M059J (cell line): ENCODE measurements at places on chromosomes 13 and 19.

DNA sequence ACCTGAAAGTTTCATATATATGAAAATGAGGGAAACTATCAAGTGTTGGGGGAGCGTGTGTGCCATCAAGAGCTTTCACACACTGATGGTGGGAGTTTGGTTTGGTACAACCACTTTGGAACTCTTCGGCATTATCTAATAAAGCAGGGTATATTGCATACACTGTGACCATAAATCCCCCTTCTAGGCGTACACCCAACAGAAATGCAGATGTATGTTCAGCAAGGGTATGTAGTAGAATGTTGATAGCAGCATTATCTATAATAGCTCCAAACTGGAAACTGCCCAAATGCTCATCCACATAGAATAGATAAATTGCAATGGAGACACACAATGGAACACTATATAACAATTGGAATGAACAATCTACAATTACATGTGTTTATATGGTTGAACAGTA, 70.8 kb downstream of the FAM216B start:
- no peak for DNase-seq

DNA sequence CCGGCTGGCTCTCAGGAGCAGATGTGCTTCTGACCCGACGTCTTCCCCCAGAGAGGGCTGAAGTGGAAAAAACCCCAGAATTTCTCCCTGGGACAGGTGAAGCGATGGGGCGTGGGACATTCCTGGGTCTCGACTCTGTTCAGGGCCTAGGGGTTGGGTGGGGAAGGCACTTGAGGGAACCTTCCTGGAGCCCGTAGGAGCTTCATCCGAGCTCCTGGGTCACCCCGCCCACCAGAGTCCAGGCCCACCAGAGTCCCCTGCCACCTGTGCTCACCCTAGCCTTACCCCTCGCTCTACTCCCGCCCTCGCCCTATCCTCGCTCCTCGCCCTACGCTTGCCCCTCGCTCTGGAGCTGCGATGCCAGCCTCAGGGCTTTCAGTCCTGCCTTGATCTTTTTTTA, 23.2 kb downstream of the EPN1 start:
- DNase-seq = no peak

DNA sequence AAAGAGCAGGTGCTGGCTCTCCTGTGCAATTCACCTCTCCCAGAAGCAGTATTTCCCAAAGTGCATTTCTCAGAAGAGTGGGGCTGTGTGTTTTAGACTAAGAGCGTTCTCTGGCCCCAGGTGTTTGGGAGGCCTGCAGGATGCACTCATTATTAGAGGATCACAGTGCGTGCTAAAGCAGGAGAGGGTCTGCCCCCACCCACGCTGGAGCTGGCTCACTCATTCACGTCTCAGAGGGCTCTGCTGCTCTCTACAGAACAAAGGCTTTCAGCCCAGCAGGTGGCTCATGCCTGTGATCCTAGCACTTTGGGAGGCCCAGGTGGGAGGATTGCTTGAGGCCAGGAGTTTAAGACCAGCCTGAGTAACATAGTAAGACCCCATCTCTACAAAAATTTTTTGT, 756.7 kb downstream of the UQCRFS1 start:
- no peak for DNase-seq

DNA sequence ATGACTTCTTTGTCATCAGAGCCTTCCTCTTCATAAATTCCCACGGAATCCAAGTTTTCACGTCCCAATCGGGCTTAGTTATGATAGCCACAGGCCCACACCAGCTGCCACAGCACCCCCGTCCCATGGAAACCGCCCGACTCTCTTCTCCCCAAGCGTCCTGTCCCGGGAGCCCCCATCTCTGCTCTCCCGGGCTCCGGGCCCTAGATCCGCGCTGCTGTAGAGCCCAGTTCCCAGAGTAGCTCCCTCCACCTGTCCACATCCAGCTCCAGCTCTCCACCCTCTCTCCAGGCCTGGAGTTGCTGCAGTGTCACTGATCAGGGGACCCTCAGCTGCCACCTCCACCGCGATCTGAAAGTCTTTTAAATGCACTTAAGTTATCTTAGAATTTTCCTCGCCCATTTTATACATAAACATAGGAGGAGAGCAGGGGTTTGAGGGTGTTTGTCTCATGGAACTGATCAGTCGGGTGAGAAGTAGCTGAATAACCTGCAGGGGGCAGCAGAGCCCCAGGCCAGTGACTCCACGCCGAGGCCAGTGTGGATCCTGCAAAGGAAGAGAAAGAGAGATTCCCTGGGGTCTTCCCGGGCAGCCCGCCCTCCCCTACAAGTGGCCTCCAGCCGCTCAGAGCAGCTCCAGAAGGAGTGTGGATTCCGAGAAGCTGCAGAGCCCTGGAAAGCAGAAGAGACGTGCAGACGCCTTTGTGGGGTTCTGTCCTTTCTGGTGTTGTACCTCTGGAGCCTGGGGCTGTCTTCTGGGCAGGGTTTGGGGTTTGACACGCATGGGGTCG, 1.1 kb upstream of the ZNF763 start:
- DNase-seq = peak; percentile 58

- peak; percentile 54 for DNase-seq
Observed at GRCh38 chr13:93227878-93228642, 1.5 kb downstream of the GPC6 start.

GRCh38 chr19:5672708-5673459, 7.4 kb downstream of the MICOS13 start:
- DNase-seq = no peak
